HFFc6 (cell line): ENCODE measurements at places on chromosomes 5 and 9. TPM values are rescaled to one million over a fixed set of nuclear protein-coding genes. Genes with fewer than 3 reads are reported as not detected.
A peak's percentile ranks its signal among the peaks of the same experiment; 100 is the strongest.

DNA sequence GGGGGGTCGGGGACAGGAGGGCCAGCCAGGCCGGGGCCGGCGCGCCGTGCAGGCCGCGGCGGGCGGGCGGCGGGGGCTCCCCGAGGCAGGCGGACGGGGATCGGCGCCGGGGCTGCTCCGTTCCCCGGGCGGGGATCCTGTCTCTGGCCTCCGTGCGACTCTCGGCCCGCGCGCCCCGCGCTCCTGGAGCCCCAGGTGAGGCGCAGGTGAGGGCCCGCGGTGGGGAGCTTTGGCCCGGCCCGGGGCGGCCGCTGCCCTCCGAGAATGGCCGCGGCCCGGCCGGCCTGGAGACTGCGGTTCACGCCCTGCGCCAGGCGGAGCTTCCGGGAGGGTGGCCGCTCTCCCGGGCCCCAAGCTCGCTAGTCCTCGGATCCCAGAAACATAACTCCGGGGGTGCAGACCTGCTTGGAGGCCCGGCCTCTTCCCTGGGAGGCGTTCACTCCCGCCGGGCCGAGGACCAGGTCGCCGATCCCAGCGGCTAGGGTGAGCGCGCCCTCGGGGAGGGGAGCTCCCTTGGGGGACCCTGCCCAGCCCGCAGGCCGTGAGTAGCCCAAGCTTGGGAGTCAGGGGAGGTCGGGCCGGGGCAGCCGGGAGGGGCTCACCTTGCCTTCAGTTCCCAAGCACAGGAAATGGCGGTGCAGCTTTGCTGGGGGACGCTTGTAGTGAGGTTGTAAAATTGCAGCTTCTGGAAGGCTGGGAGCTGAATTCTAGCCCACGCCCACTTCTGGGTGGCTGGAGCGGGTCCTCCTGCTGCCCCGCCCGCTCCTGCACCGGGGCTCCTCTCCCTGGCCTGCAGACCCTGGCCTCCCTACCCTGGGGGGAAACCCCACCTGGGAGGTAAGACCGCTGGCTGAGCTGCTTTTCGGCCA is 723 bp downstream of the PPP1R26 start:
- DNase-seq: no peak

DNA sequence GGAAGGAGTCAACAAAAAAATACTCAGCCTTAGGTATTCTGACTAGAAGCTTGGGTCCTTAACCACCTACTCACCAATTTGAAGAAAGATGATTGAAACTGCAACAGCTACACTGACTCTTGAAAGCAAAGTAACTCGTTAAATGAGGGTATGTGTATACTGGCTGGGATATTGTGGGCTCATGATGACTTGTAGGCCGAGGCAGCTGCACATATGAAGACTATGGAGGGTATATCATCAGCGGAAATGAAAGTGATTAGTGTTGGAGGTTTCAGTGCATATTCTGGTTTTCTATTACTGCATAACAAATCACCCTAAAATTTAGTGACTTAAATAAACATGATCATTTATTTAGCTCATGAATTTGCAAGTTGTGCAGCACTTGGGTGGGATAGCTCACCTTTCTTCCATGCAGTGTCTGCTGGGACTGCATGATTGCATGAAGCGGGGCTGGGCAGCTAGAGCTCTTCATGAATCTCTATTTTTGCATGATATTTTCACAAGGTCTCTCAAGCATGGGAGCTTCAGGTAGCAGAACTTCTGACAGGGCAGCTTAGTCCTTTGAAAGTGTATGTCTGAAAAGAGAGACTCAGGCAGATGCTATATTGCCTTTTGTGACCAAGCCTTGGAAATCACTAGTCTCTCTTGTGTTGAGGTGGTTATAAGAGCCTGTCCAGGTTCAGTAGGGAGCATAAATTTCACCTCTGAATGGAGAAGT is 96.1 kb upstream of the CDKN2B start:
- DNase-seq: no peak

DNA sequence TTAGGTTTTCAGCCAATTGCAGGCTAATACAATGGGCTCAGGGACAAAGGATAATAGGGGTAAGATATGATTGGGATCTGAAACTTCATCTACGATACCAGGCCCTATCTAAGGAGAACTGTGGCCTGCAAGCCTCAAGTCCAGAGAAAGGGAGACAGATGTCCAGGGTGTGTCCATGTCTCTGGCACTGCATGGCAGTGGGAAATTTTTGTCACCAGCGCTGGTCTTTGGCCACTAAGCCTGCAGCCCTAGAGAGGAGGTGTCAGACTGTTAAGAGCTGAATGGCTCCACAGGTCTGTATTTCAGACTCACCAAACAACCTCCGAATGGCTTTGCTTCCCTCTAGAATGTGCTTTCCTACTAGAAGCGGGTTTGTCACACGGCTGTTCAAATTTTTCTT is 6.6 kb upstream of the CNOT6 start:
- no peak for DNase-seq

- DNase-seq: no peak
Measured at GRCh38 chr5:139131062-139131461, 67.1 kb downstream of the SIL1 start.

DNA sequence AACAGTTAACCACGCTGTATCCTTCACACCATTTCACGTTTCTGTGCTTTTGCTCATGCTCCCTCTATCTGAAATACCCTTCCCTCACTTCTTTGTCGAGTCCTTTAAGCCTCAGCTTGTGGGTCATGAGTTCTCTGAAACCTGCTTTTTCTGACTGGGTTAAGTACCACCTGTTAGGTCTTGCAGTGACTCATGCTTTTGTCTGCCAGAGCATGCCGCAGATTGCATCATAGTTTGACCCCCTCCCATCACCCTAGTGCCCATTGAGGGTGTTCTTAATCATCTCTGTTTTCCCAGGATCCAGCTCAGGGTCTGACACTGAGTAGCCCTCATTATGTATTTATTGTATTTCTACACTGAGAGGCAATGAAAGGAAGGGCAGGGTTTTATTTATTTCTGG is 190.2 kb downstream of the ASTN2 start:
- DNase-seq: no peak

- DNase-seq: no peak
Measured at GRCh38 chr9:136672431-136673087, 9.8 kb downstream of the EGFL7 start.

- DNase-seq: no peak
Measured at GRCh38 chr5:172343741-172344140, 60.2 kb upstream of the UBTD2 start.

DNA sequence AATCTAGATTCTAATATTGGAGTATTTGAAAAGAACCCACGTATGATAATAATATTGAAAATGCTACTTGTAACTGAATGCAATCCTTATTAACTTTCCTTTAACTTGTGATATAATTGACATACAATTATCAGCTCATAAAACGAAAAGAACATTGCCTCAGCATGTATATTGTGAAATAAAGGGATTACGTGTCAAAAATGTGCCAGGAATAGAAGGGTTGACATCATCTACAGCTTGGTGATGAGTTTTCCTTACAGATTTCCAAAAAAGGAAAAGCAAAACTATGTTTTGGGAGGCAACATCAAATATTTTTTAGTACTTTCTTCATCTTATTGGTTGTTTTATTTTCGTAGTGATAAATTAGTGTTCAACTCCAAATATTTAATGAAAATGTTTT is 266.0 kb upstream of the PTGER4 start:
- DNase-seq: peak; percentile 64

DNA sequence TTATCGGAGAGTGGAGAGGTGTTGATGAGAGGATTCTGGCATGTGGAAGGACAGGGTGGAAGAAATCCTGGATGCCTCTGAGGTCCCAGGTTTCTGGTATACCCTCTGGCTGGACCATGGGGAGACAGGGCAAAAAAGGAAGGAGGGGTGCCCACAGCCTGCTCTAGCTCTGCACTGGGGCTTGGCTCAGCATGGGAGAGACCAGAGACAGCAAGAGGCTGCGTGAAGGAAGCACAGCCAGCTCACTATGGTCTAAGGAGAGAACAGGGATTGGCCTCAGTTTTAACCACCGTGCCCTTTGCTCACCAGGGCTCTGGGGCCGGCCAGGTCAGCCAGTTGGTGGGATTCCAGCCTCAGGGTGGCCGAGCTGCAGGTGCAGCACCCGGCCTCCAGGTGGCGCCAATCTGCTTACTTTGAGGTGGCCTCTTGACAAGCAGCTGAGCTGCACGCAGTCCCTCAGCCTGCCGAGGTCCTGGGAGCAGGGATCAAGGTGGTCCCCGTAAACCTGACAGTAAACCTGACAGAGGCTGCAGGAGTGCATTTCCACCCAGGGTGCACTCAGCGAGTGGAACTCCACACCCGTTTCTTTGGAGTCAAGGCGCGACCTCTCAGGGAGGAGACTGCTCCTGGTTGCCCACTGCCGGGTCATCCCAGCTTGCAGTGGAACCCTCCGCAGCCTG is 25.0 kb upstream of the SPTLC1 start:
- peak; percentile 61 for DNase-seq

DNA sequence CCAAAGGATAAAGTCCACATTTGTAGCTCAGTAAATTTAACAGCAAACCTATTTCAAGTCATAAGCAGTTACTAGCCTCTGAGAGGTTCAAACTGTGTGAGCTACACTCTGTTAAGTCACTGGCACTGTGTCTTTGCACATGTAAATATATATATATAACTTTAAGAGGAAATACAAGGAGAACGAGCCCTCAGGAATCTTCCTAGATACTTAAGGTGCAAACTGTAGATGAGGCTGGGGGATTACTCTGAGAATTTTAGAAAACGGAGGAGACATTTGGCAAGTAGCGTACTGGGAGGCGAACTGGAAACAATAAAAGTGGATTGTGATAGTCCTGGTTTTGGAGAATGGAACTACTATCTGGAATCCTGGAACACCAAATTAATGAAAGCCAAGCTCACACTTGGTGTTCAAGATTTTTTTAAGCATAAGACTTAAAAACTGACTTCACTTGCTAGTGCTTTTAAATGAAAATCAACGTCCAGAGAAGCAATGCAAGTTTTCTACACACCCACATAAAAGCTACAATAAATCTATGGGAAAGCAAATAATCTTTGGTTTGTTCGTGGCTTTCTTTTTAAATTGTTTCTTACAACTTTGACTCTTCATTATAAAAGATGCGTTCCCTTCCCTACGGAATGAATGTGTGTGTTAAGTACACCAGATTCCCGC is 1057.0 kb upstream of the DMAC1 start:
- DNase-seq: no peak

DNA sequence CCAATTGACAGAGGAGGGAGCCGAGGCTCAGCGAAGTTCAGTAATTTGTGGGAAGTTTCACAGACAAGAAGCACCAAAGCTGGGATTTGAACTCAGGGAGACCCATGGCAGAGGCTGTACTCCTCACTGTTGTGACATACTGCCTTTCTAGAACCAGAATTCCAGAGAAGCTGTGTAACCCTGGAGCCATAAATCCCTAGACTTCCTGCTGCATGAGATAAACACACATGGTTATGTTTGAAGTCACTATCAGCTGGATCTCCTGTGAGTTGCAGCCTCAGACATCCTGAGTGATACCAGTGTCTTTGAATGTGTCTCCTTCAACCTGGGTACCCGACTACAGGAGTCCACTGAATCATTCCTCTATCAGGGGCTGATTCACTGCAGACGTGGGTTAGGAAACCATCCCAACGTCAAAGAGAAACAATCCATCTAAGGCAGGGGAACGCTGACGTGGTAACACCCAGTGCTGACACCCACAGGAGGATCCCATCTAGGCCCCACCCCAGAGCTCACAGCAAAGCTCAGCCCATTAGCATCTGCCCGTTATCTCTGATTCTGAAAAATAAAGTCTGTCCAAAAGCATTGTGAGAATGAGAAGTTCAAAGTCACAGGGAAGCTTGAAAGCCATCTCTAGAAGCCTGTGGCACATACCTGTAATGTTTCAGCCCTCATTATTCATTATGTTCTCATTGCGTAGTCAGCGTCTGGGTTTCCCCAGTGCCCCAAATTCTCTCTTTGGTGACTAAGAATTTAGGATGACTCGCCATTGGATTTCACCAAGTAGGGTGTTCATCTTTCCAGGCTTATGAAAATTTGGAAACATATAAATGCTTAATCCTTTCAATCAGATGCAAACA is 36.3 kb upstream of the BASP1 start:
- DNase-seq: peak; percentile 100

GRCh38 chr5:147310059-147310704 is 75.4 kb downstream of the STK32A start:
- peak; percentile 59 for DNase-seq

GRCh38 chr5:82259172-82259800 is 18.9 kb downstream of the RPS23 start:
- DNase-seq: peak; percentile 50

GRCh38 chr5:133219296-133219695 is 167.5 kb downstream of the HSPA4 start:
- no peak for DNase-seq

DNA sequence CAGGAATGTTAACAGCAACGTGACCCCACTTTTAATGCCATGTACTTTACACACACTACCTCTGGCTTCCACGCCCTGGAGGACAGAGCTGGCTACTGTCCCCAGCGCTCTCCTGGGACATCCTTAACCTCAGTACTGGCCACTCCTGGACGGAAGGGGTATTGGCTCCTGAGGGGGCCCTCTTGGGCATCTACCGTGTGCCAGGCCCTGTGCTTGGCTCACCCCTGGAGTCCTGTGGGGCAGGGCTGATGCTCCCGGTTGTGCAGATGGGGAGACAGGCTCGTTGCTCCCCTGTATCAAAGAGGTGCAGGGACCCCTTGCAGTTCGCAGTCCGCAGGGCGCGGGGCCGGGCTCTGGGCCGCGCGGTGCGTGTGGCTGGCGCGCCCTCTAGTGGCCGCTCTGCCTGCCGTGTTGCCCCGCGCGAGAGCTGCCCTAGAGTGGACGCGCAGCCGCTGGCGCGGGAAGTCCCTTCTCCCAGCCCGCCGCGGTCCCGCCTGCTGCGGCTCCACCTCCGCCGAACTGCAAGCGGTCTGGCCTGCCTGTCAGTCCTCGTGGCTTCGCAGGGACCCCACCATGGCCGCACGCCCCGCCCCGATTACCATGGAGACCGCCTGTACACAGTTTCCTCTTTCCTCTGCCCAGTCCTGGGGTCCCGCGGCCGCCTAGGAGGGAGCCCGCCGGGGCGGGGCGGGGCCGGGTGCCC is at the start of gene WDR38:
Gene WDR38, plus strand, starts transcription at position 632 of the 703 bp plus-strand sequence. CDS start 72 bp downstream, outside the sequence.
- DNase-seq: peak; percentile 63

DNA sequence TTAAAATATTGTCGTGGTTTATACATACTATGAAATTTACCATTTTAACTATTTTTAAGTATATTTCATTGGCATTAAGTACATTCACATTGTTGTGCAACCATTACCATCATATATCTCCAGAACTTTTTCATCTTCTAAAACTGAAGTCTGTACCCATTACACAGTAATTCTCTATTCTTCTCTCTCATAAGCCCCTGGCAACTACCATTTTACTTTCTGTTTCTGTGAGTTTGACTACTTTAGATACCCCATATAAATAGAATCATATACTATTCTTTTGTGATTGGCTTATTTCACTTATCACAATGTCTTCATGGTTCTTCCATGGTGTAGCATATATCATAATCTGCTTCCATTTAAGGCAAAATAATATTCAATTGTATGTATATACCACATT is 30.3 kb downstream of the NDUFS4 start:
- DNase-seq: no peak

GRCh38 chr5:74075501-74076484 is 449.8 kb downstream of the ARHGEF28 start:
- DNase-seq: no peak

The CCL28 gene
- total RNA-seq: 0.09 to 0.10 TPM in 2 of 3 replicates, not detected in the other

The OBP2B gene
- not detected in 3 replicates for total RNA-seq

The GCNT4 gene
- 4.4 to 9.9 TPM (median 5.6 TPM) in 3 replicates for total RNA-seq

The GFI1B gene
- total RNA-seq: 0.18 TPM in 1 of 3 replicates, not detected in the others

The TXNDC8 gene
- not detected in 2 replicates for total RNA-seq

The HAVCR2 gene
- not detected in 2 replicates for total RNA-seq

The BAAT gene
- total RNA-seq: not detected in 2 replicates

The TPPP gene
- 0.18 and 0.37 TPM in 2 replicates for total RNA-seq
